Stimulated activated CD8-positive, alpha-beta memory T cell treated with anti-CD3 and anti-CD28 coated beads, Interleukin-4, amount 100 ng/mL, for 4 hours (primary cell): ENCODE measurements at places on chromosomes 12 and 14.

- no peak for DNase-seq
Measured at GRCh38 chr12:57096748-57097553, 8.0 kb downstream of the NAB2 start.

DNA sequence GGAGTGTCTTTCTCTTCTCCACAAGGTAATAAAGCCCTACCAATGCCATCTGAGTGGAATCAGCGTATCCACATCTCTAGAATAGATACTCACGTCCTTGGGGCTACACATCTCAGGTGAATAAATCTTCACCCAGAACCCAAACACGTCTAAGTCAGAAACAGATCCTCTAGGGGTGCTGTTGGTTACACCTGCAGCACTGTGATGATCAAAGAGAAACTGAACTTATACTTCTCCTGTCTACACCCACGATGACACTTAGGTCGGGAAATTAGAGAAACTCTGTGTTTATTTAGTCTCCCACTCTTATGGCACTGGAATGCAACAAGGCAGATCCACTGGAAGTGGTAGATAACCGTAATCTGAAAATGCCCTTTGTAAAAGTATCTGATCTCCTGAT, 46.2 kb downstream of the WIF1 start:
- no peak for DNase-seq

- no peak for DNase-seq
Measured at GRCh38 chr14:69808919-69809808, 12.1 kb upstream of the SLC10A1 start.

DNA sequence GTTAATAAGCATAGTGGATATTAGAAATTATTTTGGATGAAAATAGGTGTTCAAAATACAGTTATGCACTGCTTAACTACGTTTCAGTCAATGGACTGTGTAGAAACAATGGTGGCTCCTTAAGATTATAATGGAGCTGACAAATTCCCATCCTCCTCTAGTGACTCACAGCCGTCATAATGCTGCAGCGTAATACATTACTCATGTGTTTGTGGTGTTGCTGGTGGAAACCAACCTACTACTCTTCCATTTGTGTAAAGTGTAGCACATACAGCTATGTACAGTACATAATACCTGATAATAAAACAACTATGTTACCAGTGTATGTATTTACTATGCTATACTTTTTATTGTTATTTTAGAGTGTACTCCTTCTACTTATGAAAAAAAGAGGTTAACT, 111.2 kb upstream of the TMCC3 start:
- DNase-seq: no peak

- DNase-seq: no peak
Measured at GRCh38 chr14:105257464-105257863, 9.1 kb downstream of the BTBD6 start.

DNA sequence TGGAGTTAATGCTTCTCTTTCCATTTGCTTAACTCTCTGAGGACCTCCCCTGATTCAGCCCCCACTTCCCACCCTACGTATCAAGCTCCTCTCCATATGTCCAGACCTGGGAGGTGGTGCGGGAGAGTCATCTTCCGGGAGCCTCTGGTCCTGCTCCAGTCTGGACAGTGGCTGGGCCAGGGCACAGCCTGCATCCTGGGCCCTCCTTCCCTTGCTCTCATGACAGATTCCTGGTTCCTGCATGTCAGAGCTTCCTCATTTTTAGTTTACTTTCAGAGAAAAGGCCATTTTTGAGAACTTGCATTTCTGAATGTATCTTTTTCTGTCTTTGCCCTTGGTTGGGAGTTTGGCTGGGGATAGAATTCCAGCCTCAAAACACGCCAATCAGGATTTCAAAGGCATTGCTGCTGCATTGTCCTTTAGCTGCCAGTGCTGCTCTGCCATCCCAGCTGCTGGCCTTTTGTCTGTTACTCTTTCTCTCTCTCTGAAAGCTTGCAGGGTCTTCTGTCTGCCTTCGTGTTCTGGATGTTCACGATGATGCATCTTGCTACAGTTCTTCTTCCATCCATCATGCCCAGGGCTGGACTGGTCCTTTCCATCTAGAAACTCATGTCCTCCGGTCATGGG, 54.7 kb downstream of the SLC6A12 start:
- no peak for DNase-seq

- DNase-seq: no peak
Measured at GRCh38 chr14:97368049-97368448, 570.9 kb downstream of the VRK1 start.

DNA sequence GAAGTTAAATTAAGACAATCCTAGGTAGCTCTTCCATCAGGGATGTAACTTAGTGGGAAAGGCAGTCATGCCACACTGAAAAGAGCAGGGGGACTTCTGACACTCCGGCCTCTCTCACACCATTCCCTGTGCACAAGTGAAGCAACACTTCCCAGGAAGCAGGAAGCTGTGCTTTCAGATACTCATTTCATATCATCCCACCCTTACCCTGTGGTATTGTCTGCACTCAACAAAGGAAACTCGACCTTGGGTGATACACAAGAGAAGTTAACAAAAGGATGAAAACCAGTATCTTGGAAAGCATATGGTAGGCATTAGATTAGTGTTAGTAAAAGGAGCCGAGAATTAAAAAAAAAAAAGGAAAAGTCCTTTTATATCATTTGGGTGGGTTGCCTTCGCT, 61.3 kb upstream of the MDM1 start:
- DNase-seq: no peak

GRCh38 chr12:40222247-40222646, 2.5 kb upstream of the LRRK2 start:
- no peak for DNase-seq

- DNase-seq: no peak
Measured at GRCh38 chr12:80441921-80442320, 2.1 kb upstream of the PTPRQ start.

DNA sequence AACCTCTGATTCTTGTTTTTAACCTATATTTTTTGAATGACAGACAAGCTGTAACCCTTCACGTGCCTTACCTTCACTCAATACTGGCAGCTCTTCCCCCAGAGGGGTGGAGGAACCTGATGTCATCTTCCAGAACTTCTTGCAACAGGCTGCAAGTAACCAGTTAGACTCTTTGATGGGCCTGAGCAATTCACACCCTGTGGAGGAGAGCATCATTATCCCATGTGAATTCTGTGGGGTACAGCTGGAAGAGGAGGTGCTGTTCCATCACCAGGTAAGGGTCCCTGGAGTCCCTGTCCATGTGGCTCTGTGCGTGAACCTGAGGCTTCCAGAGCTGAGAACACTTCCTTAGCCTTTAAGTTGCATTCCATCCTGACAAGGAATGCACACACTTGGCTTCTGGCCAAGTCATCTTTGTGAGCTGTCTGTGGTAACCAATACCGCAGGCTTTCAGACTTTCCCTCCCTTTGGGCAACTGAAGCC, 22.7 kb downstream of the TRAFD1 start:
- DNase-seq: no peak

DNA sequence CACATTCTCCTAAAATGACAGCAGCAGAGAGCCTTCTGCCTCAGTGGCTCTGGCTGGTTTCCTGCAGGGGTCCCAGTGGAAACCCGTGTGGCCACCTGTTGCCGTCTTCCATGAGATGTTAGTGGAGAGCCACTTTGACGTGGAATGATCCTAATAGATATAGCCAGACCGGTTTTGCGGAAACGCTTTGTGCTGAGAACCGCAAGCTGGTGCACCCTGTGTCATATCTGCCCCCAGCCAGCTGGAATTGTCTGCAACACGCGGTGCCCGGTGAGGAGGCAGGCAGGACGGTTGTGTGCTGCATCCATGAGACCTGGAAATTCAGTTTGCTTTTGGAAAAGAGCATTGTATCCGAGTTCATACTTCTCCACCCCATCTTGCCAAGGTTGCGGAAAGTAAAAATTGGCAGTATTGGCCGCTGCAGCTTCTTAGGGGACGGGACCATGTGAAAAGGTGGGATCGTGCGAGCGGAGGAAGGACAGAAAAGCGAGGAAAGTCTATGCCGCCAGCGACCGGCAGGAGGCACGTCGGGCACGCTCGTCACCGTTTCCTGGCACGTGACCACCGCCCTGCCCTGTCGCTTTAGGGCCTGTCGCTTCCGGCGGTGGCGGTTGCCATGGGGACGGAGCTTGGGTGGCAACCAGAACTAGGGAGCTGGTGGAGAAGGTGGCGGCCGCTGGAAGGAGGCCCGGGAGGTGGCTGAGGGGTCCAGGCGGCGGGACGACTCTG, at the start of gene CFAP251:
Gene CFAP251, plus strand, starts transcription at position 643 of the 729 bp plus-strand sequence. CDS start 2,714 bp downstream, outside the sequence.
- DNase-seq: peak; percentile 92

DNA sequence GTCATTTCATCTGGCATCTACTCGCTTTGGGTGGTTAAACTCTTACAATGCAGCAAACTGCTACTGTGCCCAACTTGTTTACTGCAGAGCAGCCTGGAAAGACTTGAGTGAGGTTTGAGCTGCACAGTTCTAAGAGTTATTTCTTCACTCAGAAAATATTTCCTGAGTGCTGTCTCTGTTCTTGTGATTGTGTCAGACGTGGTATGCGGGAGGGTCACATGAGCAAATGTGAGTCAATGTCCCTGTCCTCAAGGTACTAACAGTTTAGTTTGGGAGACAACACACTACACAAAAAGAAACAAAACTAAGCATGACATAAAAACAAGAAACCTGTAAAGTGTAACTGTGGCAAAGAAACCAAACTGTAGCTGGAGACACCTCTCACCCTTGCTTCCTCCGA, 32.4 kb downstream of the FLVCR2 start:
- no peak for DNase-seq

DNA sequence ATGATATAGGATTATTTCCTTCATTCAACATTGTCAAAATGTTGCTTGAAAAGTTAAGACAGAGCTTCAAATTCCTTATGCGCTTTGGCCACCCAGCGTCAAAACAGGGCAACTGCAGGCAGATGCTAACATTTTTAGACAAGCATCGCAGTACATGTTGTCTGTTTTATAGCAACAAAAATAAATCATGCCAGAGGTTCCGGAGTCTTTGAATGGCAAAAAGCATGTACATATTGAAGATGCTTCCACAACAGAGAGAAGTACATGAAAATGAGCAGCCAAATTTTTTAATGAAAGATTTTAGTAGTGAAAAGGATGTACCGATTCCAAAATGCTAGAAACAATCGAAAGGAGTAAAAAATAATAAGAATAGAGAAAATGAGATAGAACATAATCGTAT, 49.8 kb upstream of the USP15 start:
- no peak for DNase-seq

- no peak for DNase-seq
Measured at GRCh38 chr14:63308723-63309317, 9.9 kb downstream of the GPHB5 start.

- no peak for DNase-seq
Measured at GRCh38 chr12:91695964-91696363, 449.7 kb downstream of the BTG1 start.

DNA sequence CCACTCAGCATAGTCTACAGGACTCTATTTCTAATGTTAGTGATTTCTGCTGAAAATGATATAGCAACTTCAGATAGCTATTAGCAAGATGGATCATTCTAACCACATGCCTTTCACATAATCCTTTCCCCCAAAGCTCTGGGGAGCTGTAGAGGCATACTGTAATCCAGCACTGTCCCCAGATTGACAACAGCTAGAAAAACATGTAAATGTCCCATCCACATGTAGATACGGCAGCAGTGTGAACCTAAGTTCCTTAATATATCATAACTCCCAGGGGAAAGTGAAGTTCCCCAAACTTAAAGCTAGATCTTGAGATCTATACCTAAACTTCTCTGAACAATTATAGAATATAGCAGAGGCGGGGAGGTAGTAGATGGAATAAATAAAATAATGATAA, 14.0 kb downstream of the ZNF664 start:
- DNase-seq: no peak

DNA sequence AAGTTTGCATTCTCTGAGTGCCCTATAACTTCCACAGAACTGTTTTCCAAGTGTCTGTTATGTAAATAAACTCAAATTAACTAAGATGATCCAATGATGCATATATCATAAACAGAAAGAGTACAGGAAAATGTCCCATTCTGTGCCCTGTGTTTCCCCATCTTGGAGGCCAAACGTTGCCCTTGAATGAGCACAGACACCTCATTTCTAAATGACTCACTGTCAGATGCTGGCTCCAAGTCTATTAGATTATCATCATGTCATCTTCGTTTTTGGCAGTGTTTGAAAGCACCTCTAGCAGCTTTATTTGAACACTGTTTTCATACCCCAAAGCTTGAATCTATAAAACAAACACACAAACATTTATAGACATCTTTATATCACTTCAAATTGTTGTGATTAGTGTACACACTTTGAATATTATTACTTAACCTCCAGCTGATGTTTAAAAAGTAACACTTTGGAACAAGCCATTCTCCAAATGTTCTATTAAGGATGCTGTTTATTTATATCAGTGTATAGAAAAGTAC, 424.2 kb downstream of the NOVA1 start:
- no peak for DNase-seq

DNA sequence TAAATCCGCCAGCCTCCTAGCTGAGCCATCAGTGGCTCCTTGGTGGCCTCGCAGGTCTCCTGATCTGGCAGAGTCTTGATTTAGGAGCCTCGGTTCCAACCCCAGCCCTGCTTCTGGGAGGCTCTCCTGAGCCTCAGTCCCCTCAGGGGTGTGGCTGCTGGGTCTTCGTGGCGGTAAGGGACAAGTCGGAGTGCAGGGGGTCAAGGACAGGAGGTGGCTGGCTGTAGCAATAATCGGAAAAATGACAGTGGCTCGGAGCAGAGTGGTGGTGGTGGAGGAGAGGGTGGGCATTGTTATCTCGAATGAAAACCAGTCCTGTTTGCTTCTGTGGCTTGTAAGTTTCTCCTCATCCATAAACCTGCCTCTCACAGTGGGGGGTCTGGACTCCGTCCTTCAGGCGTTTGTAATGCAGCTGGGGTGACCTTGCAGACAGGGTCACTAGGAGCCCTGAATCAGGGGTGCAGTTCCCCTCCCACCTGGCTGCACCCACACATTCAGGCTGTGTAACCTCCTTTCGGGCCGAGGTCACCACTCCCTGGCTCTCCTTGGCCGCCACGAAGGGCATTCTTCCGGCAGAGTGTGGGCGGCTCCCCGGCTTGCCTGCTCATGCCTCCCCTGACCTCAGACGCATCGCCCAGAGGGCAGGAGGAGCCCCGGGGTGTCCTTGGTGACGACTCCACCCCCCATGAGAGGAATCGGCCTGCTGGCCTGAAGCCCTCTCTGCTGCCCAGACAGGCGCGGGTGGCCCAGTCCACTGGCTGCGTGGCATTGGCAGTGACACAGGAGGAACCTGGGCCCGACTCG, 8.1 kb downstream of the BCL7A start:
- no peak for DNase-seq

GRCh38 chr12:42104784-42105183, 39.9 kb downstream of the GXYLT1 start:
- DNase-seq: no peak

- no peak for DNase-seq
Measured at GRCh38 chr14:103550451-103551337, 11.8 kb downstream of the BAG5 start.
